ENCODE measurements at places on chromosomes 6 and 20.

DNA sequence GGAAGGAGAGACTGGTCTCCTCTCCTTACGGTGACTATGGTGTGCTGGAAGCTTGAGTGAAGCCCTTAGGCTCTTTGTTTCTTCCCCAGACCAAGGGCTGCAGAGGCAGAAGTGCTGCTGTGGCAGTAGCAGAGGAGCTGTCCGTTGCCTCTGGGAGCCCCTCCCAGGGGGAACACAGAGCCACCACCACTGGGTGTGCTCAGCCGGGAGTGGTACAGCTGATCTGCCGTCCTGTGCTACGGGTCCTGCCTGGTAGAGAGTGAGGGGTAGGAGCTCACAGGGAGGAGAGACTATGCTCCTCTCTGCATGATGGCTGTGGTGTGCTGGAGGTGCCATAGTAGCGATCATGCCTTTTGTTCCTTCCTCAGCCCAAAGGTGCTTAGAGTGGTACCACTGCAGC, 318.7 kb downstream of the DOK5 start:
- no peaks in the 10 kb centered on the region for H3K36me3 ChIP-seq
- no peaks in the 10 kb centered on the region for H3K27me3 ChIP-seq
- DNase-seq = no peak
- no peak overlapping the region for H3K27ac ChIP-seq

GRCh38 chr20:33909331-33909921, 84.3 kb upstream of the RALY start:
- no peak overlapping the region for H3K27ac ChIP-seq
- H3K4me3 ChIP-seq = no peak overlapping the region
- peaks cover 9% of the 10 kb centered on the region for H3K4me1 ChIP-seq
- H3K27me3 ChIP-seq = no peaks in the 10 kb centered on the region

GRCh38 chr6:168226902-168227318, 92.7 kb downstream of the DACT2 start:
- DNase-seq = peak; percentile 50
- no peak overlapping the region for H3K4me3 ChIP-seq
- no peak overlapping the region for H3K27ac ChIP-seq
- no peaks in the 10 kb centered on the region for H3K27me3 ChIP-seq
- H3K36me3 ChIP-seq = no peaks in the 10 kb centered on the region
- peaks cover 9% of the 10 kb centered on the region for H3K4me1 ChIP-seq

- H3K36me3 ChIP-seq = no peaks in the 10 kb centered on the region
- no peak overlapping the region for H3K4me3 ChIP-seq
- H3K27ac ChIP-seq = no peak overlapping the region
Observed at GRCh38 chr6:29984992-29985391, 42.7 kb downstream of the HLA-A start.

DNA sequence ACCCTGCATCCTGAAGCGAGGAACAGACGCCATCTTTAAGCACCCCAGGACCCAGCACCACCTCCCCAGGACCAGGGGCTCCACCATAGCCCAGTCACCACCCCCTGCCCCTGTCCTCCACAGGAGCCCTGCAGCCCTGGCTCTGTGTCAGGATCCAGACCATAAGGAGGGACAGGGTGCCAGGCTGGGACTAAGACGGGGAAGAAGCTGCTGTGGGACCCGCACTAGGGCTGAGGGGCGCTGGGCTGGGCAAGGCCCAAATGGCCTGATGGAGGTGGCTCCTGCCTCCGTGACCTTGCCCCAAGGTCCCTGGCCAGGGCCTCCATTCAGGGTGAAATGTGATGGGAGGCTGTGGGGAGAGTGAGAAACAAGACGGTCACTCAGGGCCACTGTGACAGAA, 385.6 kb downstream of the TAF4 start:
- H3K4me1 ChIP-seq = no peaks in the 10 kb centered on the region
- H3K27me3 ChIP-seq = no peaks in the 10 kb centered on the region
- no peak overlapping the region for H3K27ac ChIP-seq

GRCh38 chr20:64183313-64183712, 19.1 kb downstream of the MYT1 start:
- H3K36me3 ChIP-seq = no peaks in the 10 kb centered on the region
- no peaks in the 10 kb centered on the region for H3K4me1 ChIP-seq
- H3K27ac ChIP-seq = no peak overlapping the region
- DNase-seq = no peak

DNA sequence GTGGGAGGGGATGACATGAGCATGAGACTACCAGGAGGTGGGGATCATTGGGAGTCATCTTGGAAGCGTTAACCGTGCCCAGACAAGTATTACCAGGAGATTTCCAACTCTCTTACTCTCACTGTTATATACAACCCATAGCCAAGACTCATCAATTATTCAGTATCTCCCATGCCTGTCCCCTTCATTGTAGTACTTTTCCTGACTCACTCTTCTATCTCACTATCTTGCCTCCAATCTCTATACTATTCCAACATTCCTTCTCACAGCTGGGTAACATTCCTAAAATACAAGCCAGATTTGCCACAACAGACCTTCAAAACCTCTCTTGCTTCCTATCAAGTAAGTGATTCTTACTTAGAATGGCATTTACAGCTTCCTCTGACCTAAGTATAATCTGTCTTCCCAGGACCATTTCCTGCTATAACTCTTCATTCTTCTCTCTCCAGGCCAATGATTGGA, 226.3 kb upstream of the SMLR1 start:
- no peaks in the 10 kb centered on the region for H3K36me3 ChIP-seq
- H3K4me3 ChIP-seq = no peak overlapping the region
- H3K27me3 ChIP-seq = no peaks in the 10 kb centered on the region
- no peak overlapping the region for H3K27ac ChIP-seq

DNA sequence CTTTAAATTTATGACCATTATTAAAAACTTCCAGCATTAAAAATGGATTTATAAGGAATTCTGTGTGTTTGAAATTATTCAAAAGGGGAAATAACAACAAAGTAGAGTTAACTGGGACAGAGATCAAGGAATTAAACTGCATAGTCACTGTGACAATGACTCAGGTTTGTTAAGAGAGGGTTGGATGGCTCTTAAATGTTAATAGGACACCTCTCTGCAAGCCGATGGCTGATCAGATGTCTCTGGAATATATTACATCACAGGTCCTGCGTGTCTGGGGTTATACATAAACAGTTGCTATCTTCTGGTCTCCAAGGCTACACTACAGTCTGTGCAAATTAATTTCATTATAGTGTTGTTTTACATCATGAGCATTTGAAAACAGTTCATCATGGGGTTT, 574.3 kb downstream of the COL12A1 start:
- H3K36me3 ChIP-seq = no peaks in the 10 kb centered on the region
- H3K4me1 ChIP-seq = peaks cover under 1% of the 10 kb centered on the region
- no peak overlapping the region for H3K27ac ChIP-seq
- no peak overlapping the region for H3K4me3 ChIP-seq
- no peaks in the 10 kb centered on the region for H3K27me3 ChIP-seq

DNA sequence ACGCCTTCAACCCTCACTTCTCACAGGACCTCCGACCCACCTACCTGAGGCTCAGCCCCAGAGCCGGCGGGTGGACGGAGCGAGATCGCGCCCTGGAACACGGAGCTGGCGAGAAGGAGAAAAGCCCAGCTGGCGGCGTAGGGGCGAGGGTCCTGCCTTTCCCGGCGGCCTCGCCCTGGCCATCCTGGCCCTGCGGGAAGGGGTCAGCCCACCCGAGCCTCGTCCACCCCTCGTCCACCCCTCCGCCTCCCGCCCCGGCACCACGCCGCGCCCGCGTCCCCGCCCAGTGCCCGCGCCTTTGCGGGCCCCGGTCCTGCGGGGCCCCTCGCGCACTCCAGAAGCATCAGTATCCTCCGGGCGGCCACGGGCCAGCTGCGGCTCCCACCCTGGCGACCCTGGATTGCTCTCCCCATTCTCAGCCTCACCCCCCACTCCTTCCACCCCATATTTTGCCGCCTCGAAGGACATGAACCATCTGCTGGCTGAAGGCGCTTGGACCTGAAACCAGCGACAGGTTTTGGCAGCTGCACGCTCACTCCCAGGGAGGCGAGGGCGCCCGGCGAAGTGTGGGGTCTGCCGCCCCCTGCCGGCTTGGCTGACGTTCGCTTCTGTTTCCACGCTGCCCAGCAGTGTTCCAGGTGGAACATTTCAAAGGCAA, 65.1 kb downstream of the PLG start:
- H3K4me3 ChIP-seq = peak overlapping the region; percentile 81
- DNase-seq = peak; percentile 94
- peaks cover 4% of the 10 kb centered on the region for H3K4me1 ChIP-seq

GRCh38 chr6:131976545-131977061, 25.4 kb upstream of the CCN2 start:
- no peaks in the 10 kb centered on the region for H3K36me3 ChIP-seq
- H3K27me3 ChIP-seq = no peaks in the 10 kb centered on the region
- no peaks in the 10 kb centered on the region for H3K4me1 ChIP-seq
- no peak overlapping the region for H3K4me3 ChIP-seq
- DNase-seq = no peak

GRCh38 chr20:19893356-19893755, 123.8 kb upstream of the NAA20 start:
- H3K4me1 ChIP-seq = no peaks in the 10 kb centered on the region
- no peak for DNase-seq
- H3K4me3 ChIP-seq = no peak overlapping the region
- no peaks in the 10 kb centered on the region for H3K27me3 ChIP-seq

DNA sequence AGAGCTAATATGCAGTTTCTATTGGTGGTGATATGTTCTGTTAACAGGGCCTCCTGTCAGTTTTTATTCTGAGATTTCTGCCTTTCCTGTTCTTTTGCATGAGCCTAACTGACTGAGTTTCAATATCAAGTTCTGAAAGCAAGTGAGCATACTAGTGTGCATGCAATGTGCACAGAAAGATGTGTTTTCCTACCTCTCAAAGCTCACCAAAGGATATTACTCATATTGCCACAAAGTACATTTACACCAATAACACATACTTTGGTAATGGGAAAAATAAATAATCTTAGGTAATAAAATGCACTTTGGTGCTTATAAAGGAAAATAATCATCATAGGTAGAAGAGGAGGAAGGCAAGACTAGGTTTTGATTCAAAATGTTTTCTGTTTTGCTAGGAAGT, 195.0 kb downstream of the KHDC1L start:
- no peaks in the 10 kb centered on the region for H3K27me3 ChIP-seq
- H3K27ac ChIP-seq = no peak overlapping the region
- H3K4me1 ChIP-seq = no peaks in the 10 kb centered on the region
- DNase-seq = no peak
- no peak overlapping the region for H3K4me3 ChIP-seq
- H3K36me3 ChIP-seq = no peaks in the 10 kb centered on the region

DNA sequence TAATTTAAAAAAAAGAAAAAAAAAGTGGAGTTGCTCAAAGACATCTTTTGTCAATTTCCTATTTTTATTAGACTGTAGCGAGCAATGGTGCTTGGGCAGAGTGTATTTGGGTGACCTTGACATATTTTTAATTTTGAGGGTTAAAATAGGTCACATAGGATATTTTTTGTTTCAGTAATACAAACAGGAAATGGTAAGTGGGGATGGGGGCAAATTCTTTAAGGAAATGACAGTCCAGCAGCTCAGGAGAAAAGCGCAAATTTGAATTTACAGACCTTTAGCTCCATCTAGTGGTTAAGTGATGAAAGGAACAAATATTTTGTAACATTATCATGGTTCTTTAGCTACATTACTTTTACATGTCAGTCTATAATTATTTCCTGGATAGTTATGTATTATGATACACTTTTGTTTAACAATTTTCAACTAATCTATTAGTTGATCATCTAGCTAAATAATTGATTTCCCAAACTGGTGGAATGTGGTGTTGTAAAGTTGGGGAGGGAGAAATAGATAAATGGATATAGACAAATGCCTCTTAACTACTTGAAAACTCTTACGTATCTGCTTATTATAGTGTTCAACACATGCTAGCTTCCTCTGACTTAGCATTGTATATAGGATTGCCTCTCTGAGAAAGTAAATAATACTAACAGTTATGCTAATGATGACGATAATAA, 10.0 kb downstream of the CITED2 start:
- no peak overlapping the region for H3K27ac ChIP-seq
- no peaks in the 10 kb centered on the region for H3K27me3 ChIP-seq
- H3K4me3 ChIP-seq = no peak overlapping the region
- H3K4me1 ChIP-seq = peaks cover 12% of the 10 kb centered on the region
- H3K36me3 ChIP-seq = no peaks in the 10 kb centered on the region

DNA sequence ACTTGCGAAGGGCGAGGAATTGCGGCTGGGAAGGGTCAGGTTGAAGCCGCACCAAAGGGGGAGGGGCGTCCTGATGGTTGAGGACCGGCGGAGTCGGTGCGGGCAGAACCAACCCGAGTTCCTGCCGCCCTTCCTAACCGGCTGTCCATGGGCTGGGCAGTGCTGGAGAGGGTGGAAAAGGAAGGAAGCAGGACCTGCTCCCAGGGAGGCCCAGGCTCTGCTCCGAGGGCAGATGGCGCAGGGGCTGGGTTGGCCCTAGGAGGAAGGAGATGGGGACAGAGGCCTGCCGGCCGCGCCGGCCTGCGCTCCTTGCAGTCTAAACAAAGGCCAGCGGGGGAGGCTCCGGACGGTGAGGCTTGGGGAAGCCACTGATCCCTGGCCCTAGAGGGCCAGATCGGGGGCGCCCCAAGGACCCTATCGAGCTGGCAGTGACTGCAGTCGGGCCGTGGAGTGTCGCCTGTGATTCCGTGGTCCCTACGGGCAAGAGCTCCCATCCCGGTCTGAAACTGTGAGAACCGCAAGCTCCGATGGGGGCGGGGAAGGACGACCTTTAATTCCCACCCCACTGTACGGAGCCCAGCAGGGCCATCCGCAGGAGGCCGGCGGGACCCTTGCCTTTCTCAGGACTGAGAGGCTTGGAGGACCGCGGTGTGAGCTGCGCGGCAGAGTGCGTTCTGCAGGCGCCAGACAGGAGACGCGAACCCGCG, 39.4 kb downstream of the YTHDF1 start:
- H3K4me3 ChIP-seq = no peak overlapping the region
- peaks cover 2% of the 10 kb centered on the region for H3K4me1 ChIP-seq
- no peaks in the 10 kb centered on the region for H3K36me3 ChIP-seq
- DNase-seq = peak; percentile 74
- H3K27ac ChIP-seq = no peak overlapping the region
- peaks cover 89% of the 10 kb centered on the region for H3K27me3 ChIP-seq

DNA sequence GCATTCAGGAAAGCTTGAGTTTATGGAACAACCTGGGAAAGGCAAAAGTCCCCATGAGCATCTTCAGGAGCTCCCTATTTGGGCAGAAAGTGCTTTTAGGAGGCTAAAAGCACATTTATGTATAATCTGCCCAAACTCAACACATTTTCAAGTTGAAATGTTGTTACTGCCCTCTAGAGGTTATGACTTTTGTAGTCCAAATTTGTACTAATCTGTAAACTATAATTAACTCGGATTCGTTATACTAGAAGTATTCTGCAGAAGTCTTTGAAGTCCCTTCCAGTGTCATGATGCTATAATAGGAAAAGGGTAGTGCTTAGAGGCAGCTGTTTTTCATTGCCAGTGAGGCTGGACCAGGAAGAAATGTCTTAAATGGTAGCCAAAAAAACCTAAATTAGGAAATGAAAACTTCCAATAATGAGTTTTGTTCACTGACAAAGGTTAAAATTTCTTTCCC, 44.8 kb upstream of the EMILIN3 start:
- H3K36me3 ChIP-seq = peaks cover 94% of the 10 kb centered on the region
- H3K4me1 ChIP-seq = no peaks in the 10 kb centered on the region
- no peaks in the 10 kb centered on the region for H3K27me3 ChIP-seq

- H3K36me3 ChIP-seq = no peaks in the 10 kb centered on the region
- no peaks in the 10 kb centered on the region for H3K27me3 ChIP-seq
- H3K27ac ChIP-seq = no peak overlapping the region
- DNase-seq = no peak
- no peaks in the 10 kb centered on the region for H3K4me1 ChIP-seq
Observed at GRCh38 chr20:23139524-23139923, 53.4 kb upstream of the CD93 start.
